DMS79 treated with DMSO at 0.1 percent for 48 hours (cell line): ENCODE measurements at places on chromosomes 2 and 18.

GRCh38 chr2:10410001-10410822 is 37.9 kb downstream of the ODC1 start:
- no peak for DNase-seq

DNA sequence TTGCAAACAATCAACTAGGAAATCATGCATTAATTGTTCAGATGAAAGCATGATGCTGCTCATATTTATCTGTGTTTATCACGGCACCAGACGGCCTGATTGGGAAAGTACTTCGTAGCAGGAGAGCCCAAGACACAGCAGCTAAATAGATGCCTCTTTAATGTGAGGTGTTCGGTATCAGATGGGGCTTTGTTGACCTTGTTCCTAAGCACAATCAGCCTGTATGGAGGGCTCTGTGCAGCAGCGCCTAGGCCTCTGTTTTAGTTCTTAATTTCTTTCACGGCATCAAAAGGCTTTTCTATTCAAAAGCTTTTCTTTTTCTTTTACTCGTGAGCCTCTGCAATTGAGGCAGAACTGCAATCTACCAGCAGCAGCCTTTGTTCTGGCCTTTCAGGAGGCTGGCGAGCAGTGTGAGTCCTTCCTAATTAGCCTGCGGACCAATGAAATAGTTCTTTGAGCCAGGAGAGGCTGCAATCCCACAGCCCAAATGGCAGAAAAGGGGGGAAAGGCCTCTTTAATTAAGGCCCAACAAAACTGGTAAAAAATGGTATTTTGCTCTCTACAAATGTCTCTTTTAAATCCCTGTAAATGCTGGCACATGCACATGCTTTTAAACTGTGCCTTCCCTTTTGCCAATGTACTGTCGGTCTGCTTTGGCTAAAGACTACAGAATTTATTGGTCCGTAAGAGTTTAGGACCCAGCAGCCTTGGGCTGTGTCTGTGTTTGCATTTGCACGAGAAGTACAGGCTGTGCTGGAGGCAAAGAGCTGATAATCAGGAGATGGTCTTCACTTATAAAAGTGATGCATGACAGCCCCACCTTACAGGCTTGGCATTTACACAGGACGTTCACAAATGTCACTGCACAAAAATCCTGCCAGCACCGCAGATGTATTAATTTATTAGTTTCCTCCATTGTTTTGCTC is 159.6 kb downstream of the RND3 start:
- no peak for DNase-seq

GRCh38 chr18:59769129-59769865 is 72.1 kb upstream of the CCBE1 start:
- no peak for DNase-seq

- peak; percentile 71 for DNase-seq
Observed at GRCh38 chr2:10048501-10049171, 5.3 kb downstream of the KLF11 start.

- DNase-seq: no peak
Observed at GRCh38 chr2:8168022-8168717, 513.7 kb upstream of the ID2 start.

- DNase-seq: peak; percentile 56
Observed at GRCh38 chr2:7930800-7931635, 750.8 kb upstream of the ID2 start.

DNA sequence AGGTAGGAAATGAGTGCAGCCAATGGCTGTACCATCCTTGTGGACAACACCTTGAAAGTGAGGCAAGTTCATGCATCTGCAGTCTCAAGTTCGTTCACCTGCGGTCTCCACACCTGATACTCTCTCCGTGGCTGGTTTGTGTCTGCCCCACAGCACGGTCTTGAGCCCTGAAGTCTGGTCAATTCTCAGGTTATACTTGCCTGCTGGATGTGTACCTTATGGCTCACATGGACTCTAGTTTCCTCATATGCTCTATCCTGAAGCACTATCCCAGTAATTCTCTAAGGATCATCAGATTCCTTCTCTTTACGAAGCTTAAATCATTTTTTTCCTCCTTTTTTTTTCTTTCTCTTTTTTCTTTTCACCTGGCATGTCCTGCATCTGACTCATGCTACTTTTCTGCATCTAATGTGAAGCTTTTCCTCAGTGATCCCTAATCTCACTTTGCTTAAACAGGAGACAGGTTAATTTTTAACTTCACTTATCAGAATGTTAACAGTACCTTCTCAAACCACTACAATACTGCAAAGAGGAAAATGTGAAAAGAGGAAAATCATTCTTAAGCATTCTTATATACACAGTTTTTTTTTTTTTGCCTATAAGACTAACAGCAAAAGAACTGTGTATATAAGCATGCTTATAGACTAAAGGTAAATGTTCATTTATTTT is 511.2 kb downstream of the SOX11 start:
- DNase-seq: no peak

GRCh38 chr2:6398421-6398820 is 467.3 kb downstream of the CMPK2 start:
- DNase-seq: peak; percentile 11

DNA sequence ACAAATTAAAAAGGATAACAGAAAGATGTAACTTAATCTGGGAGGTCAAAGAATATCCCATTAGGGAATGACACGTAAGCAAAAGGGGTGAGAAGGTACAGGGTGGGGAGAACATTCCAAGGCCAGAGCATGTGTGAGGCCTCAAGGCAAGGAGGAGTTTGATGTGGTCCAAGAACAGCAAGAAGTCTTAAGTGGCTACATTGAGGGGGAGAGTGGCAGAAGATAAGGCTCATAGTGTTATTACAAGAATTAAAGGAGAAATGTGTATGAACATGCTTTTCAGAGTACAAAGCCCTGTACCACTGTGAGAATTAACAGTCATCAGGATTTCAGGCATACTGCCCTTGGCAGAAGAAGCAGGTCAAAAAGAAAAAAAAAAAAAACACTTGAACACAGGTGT is 174.4 kb upstream of the ERBB4 start:
- no peak for DNase-seq

DNA sequence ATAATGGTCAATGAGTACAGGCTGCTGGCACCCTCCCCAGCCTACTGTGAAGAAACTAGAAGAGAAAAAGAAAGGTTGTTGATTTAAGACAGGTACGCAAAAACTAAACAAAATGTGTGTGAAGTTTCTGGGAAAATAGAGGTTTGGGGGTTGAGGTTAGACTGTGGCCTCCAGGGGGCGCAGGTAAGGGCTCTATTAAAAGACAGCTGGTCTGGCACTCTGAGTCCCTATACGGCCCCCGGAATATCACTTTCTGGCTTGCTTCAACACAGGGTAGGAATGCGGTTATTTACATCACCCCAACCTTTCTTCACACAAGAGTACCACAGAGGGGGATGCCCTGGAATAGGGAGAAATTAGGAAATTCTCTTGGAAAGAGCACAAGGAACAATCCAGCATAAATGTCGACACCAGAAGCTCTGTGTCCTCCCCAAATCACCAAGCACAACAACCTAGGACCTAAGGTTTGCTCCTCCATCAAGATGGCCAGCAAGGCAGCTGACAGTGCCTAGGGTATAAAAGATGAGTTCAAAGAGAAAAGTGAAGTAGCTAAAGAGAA is 480.8 kb upstream of the KLHL29 start:
- DNase-seq: no peak

GRCh38 chr2:18378020-18378653 is 182.3 kb downstream of the RDH14 start:
- peak; percentile 5 for DNase-seq

DNA sequence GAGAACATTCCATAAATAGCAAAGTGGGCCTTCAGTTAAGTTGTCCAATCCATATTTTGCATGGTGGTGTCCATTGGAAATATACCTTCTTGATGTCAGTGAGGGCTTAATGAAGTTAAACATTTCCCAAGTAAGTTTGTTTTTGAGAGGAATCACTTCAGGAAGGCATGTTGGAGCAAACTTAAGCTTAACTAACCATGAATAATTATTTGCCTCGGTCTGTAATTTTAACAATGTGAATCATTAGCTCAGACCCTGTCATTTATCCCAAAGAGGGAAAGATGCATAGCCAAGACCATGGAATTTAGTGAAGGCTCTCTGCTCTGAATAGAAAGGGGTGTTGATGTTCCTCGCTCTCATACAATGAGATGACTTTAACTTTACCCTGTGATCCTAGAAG is 47.4 kb downstream of the SPATS2L start:
- DNase-seq: no peak

DNA sequence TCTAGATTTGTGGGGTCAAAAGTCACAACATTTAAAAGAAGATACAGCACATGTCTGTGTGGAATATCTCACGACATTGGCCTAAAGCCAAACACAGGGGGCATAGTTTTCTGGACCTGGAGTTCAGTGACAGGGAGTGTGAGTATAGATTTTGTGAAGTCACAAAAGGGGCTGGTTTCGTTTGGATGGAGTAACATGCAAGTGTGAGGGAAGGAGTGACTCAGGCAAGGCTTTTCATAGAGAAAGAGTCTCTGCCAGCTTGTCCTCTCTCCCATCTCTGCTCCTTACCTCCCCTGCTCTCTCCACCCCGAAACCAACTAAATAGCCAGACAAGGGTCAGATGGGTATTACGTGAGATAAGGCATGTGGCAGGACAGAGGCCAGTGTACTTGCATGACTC is 3.7 kb upstream of the EPAS1 start:
- no peak for DNase-seq

DNA sequence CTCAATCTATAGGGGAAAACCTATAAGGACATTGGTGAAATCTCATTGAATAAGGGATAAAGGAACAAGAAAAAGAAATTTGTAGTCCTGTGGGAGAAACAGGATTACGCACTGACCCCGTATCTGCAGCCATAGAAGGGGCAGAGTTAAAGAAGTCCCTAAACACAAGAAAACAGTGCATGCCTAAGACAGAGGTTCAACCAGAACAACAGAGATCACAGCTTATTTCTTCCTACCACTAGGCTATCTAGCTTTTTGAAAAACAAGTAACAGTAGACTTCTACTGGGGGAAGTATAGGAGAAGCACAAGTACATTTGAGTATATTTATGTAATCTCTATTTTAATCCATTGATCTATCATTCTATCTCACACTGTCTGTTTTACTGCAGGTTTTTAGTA is 485.2 kb upstream of the REG3G start:
- no peak for DNase-seq

- DNase-seq: no peak
Observed at GRCh38 chr2:29509397-29509796, 394.2 kb downstream of the CLIP4 start.

- no peak for DNase-seq
Observed at GRCh38 chr2:238376884-238377391, 49.8 kb upstream of the ASB1 start.

- no peak for DNase-seq
Observed at GRCh38 chr2:10863837-10864236, 47.9 kb upstream of the KCNF1 start.

- no peak for DNase-seq
Observed at GRCh38 chr18:79459946-79460480, 64.3 kb downstream of the NFATC1 start.

GRCh38 chr2:216696751-216697560 is 1.6 kb upstream of the IGFBP5 start:
- DNase-seq: peak; percentile 59

GRCh38 chr2:229715895-229716507 is 1.6 kb upstream of the DNER start:
- peak; percentile 76 for DNase-seq

DNA sequence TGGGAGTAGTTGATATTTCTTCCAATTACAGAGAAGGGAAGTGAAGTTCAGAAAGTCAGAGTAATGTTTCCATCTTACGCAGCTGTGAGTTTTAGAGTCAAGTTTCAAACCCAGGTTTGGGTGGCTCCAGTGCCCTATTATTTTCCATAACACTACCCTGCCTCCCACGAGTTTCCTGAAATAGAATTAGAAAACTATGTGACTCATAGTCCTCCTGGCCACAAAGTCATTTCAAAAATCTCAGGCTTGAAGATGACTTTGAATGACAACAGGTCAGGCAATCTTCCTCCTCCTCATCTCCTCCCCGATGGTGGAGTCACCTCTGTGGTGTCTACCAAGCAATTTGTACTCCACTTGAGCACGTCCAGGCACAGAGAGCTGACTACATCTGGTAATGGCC is 212.3 kb upstream of the TRIB2 start:
- no peak for DNase-seq

- DNase-seq: no peak
Observed at GRCh38 chr2:18372641-18373040, 187.8 kb downstream of the RDH14 start.

DNA sequence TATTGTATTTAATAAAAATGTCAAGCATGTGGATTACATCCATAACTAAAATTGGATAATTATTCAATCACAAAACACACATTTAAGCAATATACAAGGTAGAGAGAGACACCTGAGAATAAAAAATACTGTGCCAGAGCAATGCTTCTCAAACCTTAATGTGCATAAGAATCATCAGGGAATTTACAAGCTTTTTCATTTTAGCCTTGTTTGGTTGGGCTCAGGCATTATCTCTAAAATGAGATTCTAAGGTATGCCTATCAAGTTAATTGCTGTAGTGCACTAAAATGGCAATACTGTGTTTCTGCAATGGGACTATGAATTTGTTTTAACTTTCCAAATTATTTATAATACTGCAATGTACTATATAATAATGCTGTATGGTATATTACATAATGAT is 983 bp downstream of the MOB1A start:
- no peak for DNase-seq

DNA sequence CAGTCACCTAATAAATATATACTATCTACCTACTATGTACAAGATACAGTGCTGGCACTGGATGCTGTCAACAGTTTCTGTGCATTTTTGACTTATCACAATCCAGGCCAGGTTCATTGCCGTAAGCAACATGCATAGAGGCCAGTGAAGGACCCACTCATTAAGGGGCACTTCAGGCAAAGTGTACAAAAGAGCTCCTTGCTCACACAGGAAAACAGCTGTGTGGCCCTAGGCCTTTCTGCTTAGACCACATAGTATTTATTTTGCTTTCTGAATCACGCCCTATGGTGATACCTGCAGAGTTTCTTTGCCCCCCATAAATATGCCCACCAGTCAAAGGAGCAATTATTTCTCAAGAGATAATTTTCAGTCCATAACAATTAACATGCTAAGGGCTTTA is 39.6 kb upstream of the STAT4 start:
- peak; percentile 78 for DNase-seq
